ENCODE measurements at places on chromosomes 7 and 10.

DNA sequence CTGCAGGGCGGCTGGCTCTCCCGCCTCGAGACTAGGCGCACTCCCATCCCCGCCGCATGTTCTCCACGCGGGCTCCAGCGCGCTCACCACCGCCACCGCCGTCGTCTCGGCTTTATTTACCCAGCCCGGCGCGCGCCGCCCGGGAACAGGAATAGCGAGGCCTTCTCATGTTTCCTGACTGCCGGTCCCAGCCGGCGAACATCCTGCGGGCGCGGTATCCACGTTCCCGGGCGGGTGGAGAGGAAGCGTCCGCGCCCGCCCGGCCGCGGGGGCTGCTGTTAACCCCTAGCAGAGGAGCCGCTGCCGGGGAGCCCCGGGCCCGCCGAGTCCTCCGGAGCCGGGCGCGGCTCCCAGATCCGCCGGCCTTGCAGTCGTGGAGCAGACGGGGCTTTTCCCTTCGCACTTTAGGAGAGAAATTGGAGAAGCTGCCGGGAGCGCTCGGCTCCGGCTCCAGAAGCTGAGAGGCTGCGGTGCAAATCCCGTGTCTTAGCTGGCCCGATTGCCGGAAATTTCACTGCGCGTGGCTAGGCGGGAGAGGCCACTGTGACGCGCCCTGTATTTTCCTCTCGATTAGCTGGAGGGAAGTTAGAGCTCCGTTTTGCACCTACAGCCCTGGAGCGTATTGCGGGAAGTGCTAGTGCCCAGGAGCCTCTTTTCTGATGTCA is at the start of gene MKX:
Gene MKX, minus strand, starts transcription at position 88 of the 665 bp plus-strand sequence. CDS start 2,404 bp downstream, outside the sequence.
- no peak for DNase-seq

DNA sequence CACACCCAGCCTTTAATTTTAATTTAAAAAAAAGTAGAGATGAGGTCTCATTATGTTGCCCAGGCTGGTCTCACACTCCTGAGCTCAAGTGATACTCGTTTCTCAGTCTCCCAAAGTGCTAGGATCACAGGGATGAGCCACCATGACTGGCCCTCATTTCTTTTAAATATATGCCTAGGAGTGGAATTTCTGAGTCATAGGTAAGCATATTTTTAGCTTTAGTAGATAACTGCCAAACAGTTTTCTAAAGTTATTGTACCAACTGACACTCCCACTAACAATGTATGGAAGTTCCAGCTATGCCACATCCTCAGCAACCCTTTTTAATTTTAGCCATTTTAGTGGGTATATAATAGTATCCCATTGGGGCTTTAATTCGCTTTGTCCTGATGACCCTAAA is 13.8 kb upstream of the PPIF start:
- no peak for DNase-seq

- no peak for DNase-seq
Measured at GRCh38 chr7:102063690-102064180, 222.9 kb upstream of the SH2B2 start.

DNA sequence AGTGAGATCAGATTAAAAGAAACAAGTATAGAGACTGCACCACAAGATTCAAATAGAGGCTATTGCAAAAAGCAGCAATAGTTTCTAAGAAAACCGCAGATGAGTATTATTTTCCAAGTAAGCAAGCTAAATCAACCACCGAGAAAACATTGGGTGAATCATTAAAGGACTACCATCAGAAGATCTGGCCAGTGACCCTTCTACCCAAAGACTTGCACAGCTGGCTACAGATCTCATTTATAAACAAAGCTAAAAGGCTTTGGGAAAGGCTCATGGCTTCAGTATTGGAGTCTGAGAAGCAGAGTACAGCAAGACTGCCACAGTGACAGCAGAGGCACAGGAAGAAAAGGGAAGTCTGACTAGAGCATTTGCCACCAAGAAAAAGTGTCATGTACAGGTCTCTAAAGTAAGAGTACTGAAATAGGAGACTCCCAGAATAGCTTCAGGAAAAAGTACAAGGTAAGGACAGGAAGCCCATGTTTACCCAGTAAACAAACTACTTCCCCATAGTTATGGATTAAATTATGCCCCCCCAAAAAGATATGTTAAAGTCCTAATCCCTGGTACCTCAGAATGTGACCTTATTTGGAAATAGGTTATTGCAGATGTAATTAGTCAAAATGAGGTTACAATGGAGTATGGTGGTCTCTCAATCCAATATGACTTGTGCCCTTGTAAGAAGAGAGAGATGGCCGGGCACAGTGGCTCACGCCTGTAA is 19.0 kb downstream of the STEAP1 start:
- DNase-seq, result no peak

DNA sequence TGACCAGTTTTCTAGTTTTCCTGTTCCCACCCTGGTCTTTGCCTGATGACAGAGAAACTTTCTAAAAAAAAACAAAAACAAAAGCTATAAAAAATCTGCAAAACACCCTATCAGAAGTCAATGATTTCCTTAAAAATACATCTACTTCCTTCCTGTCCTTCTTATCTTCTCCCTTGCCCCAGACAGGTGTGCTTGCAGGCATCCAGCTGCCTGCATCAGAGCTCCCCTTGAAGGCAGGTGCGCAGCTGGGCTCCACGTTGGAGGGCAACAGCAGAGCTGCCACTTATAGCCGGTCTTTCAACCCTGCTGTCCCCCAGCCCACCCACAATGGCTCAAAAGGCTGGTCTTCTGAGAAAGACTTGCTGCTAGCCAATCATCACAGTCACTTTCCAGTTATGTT is 29.8 kb downstream of the UBE2D4 start:
- DNase-seq, result no peak

- DNase-seq, result no peak
Measured at GRCh38 chr10:72385724-72386123, 31.0 kb upstream of the DNAJB12 start.

GRCh38 chr7:1712907-1713501 is 42.9 kb downstream of the ELFN1 start:
- no peak for DNase-seq

DNA sequence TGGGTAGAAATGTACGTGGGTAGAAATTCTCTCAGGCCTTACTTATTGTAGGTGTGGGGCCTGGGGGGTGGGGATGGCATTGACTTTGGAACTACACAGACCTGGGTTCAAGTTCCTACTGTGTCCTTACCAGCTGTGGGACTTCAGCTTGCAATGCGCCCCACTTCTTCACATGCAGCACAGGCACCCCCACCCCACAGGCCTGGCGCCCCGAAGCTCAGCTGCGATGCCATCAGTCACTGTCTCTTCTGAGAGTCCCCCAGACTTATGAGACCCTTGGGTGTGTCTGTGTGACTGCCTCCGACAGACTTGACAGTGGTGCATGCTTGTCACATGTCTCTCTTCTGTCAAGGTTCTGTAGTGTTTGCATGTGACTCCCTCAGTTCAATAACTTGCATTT is 3.1 kb upstream of the AP5Z1 start:
- DNase-seq, result no peak

- no peak for DNase-seq
Measured at GRCh38 chr10:983971-984655, 4.1 kb upstream of the GTPBP4 start.

DNA sequence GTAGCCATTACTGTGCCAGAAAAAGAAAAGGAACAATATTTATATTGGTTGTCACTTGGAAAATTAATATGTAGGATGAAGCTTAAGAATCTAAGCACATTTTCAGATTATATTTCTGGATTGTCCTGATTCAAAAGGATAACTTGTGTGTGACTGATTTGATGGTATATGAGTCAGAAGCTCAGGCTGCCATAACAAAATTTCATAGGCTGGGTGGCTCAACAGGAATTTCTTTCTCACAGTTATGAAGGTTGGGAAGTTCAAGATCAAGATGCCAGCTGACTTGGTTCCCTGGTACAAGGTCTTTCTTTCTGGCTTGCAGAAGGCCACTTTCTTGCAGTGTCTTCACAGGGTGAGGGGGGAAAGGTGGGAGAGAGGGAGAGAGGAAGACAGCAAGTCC is 108.5 kb downstream of the ST7 start:
- no peak for DNase-seq

GRCh38 chr10:62456611-62457101 is 82.5 kb downstream of the ZNF365 start:
- DNase-seq, result no peak

DNA sequence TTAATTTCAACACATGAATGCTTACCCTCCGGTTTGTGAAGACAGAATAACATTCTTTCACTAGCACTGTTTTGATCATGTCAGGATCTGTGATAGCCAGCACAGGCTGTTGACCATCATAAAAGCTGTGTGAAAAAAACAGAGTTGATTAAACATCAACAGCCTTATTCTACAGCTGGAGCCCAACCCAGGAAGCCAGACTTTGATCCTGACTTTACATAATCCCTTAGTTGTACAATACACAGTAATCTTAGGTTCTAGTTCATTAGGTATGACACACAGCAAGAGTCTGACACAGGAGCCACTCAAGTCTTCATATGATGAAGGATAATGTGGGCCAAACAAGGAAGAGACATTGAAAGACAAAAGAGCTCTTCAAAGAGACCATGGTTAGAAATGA is 11.4 kb downstream of the CYP3A4 start:
- DNase-seq, result no peak

- no peak for DNase-seq
Measured at GRCh38 chr7:126698909-126699308, 553.8 kb downstream of the GRM8 start.

GRCh38 chr7:122886357-122887081 is at the start of gene CADPS2:
TSS of gene CADPS2 (minus strand) at chr7:122886460. CDS start at chr7:122886337, 123 bp downstream.
- no peak for DNase-seq

- no peak for DNase-seq
Measured at GRCh38 chr10:30877111-30877510, 154.6 kb downstream of the ZNF438 start.

DNA sequence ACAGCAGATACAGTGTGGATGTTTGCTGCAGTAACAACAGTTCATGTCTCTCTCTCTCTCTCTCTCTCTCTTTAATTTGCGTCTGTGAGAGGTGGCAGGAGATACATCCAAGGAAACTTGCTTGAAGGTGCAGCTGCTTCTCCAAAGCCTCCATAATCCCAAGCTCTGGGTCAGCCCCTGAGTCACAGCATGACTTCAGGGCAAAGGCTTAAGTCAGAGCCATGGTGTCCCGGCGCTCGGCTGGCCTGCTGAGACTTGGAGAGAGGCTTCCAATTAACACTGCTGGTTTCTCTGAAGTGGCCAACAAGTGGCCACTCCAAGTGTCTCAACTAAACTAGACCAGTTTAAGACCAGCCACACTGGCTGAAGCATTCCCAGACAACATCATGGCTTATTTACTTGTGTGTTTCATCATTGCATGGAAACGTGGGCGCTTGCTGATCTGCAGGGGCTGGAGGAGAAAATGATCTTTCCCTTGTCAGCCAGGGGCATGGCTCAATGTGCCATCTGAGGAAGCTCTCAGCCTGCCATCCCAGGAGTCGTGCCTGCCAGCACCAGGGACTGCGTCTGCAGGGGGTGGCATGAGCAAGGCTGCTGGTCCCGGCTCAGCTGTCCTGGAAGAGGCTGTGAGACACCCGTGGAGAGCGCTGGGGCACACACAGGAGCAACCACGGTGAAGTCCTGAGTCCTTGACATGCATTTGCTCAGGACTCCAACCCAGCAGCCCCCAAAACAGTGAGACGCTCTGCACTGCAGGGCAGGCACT is 254.2 kb downstream of the COBL start:
- no peak for DNase-seq

GRCh38 chr10:117350909-117351308 is 24.3 kb downstream of the PDZD8 start:
- DNase-seq, result no peak

GRCh38 chr7:91425149-91425548 is 160.9 kb downstream of the FZD1 start:
- no peak for DNase-seq

DNA sequence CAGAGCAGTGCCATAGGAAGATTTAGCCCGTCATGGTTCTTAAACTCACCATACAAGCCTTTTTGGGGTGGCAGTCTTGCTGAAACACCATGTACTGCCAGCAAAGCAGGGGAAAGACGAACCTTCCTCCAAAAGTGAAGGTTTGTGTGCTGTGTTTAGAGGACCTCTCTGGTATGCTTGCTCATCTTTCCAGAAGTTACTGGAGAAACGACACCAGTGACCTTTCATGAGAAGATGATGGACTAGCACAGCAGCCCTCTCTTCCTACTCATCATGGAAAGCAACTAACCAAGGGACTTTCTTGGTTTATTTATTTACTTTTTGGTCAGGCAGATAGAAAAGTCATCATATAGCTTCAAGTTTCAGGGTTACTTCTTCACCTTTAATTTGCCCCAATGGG is 247.4 kb downstream of the PTEN start:
- DNase-seq, result no peak

GRCh38 chr10:73576178-73576889 is 14.8 kb downstream of the USP54 start:
- no peak for DNase-seq

DNA sequence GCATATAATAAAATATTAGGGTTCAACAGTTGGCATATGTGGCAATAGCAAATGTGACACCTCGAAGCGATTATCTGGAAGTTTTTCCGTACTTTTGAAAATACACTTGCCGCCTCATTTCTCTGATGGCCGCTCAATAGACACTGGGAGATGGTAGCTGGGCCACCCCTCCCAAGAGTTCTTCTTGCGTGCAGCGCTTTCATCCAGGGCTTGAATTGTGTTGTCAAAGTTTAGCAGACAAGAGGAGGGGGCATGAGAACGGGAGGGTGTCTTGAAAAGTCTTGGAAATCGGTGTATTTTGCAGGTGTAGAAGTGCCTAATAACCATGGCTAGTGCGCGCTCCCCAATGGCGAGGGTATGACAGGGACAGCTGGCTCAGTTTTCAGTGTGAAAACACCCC is 8.5 kb downstream of the PTF1A start:
- DNase-seq, result no peak

GRCh38 chr10:93445978-93446720 is 36.0 kb downstream of the MYOF start:
- no peak for DNase-seq

- DNase-seq, result no peak
Measured at GRCh38 chr7:40647719-40648118, 512.9 kb downstream of the SUGCT start.

DNA sequence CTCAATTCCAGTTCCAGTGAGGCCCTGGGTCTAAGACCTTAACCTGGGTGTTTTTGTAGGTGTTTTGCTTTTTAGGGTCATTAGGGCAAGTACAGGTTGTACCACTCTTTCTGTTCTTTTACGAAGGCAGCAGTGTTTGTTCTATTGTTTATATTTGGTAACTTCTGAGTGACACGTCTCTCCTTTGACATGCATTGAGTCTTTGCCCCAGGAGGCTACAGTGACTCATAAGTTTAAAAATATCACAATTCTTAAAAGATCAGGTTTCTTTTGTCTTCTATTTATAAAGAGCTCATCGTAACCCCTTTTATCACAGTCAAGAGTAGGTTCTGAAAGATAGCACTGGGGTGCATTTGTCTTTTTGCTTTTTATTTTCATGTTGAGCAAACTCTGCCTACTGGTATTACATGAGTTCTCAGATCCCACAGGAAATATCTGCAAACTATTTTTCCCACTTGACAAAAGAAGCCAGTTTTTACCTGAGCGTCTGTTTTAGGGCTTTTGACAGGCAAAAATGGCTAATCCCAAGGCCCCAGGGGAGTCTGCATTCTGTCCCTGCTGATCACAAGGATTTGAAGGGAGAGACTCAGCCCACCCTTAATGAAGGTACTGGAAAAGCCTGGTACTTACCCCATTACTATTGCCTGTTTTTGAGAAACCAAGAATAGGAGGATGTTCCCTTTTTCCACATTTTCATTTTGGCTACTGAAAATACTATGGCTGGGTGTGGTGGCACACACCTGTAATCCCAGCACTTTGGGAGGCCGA is 7.9 kb downstream of the NUDT13 start:
- no peak for DNase-seq

Data from stimulated activated CD8-positive, alpha-beta memory T cell treated with anti-CD3 and anti-CD28 coated beads, Interleukin-4, amount 100 ng/mL, for 1 hour (primary cell).